ENCODE measurements at places on chromosomes 5 and 9.

DNA sequence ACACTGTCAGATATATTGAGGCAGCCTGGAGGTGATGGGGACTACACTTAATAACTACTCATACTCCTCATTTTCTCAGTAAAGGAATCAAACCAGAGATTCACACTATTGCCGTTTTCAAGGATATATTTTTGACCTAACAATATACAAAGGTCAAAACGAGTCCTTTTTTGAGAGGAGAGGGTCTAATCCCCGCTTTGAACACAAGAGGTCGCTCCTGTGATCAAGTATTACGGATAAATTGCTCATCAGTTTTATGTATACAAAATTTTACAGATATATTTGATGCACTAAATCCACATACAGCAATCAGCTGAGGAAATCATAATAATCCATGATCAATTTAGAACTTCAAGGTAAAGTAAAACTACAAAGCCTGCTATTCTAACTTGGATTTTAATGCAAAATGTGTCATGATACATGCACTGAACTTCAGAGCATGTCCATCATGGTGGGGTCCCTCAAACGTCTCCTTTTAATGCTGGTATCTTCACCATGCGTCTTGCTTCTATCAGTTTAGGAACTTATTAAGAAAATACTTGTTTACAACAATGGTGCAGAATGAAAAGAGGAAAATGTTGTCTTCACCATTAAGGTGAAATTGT, 2.5 kb upstream of the ISL1 start:
- DNase-seq, result peak; percentile 16

- DNase-seq, result no peak
Observed at GRCh38 chr5:174284873-174285272, 239.4 kb downstream of the NSG2 start.

GRCh38 chr9:117116084-117116483, 298.8 kb downstream of the ASTN2 start:
- no peak for DNase-seq

- peak; percentile 94 for DNase-seq
Observed at GRCh38 chr5:170312666-170313065, 15.1 kb upstream of the LCP2 start.

- no peak for DNase-seq
Observed at GRCh38 chr5:80194468-80194867, 61.4 kb downstream of the SERINC5 start.

DNA sequence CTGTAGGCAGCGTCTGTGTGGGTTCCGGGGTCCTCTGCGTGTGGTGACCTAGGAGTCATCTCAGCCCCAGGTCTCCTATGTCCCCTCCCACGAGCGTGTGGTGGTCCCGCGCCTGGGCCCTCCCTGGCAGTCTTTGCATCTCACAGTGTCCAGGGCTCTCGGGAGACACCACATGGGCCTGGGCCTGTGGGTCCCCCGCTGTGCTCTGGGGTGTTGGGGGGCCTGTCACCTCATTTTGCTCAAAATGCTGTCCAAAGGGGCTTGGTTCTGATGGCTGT, 27.1 kb downstream of the CEP72 start:
- no peak for DNase-seq

DNA sequence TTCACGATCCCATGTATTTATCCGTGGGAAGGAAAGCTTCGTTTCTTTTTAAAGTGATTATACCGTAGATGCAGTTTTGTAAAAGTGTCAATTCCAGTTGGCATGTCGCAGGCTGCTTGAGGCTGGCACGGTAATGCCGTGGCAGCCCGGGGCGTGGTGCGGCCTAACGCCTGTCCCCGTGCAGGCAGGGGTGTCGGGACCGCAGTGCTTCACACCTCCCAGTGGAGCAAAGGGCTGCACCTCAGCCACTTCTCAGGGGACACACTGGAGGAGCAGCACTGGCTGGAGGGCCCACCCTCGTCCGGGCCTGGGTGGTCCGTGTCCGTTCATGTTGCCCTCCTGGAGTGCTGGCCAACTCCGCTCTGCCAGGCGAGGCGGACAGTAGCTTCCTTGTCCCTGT, 103.2 kb downstream of the RXRA start:
- no peak for DNase-seq

DNA sequence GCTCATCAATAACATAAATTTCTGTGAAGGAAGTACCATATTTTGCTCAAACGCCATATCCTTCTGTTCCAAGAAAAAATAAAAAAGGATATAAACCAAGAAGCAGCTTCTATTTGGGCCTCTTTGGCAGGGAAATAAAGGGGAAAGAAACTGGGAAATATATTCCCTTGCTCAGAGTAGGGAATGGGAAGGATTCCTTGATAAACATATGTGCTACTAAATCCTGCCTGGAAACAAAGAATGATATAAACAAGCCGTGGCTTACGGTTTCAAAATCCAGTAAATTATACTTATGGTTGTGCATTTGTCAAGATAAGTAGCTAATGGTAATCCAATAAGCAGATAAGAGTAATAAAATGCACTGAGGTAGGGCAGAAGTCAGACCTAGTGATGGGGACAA, 481.6 kb downstream of the NTRK2 start:
- DNase-seq, result no peak

- no peak for DNase-seq
Observed at GRCh38 chr5:134846641-134846960, 833 bp downstream of the C5orf24 start.

- DNase-seq, result peak; percentile 83
Observed at GRCh38 chr5:172740428-172741205, 30.4 kb downstream of the DUSP1 start.
